ENCODE measurements at places on chromosomes 12 and 14.

GRCh38 chr12:67299926-67300325, 30.8 kb downstream of the CAND1 start:
- no peak for DNase-seq

DNA sequence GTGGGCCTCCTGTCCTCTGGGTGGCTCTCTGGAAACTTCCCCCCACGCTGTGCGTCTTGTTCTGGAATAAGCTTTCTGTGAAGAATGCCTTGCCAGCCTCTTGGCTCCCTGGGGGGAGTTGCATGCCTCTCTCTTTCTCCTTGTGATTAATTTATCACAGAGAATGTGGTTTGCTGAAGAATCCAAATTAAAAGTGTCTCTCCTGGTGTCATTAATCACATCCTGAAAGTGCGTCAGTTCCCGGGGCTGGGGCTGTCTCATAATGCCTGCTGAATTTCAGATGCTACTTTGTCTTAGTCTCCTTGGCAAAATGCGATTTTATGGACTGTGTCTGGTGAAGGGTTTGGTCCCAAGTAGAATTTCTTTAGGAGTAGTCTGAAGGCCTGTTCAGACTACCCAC, 787.7 kb upstream of the TMEM132C start:
- DNase-seq, result no peak

DNA sequence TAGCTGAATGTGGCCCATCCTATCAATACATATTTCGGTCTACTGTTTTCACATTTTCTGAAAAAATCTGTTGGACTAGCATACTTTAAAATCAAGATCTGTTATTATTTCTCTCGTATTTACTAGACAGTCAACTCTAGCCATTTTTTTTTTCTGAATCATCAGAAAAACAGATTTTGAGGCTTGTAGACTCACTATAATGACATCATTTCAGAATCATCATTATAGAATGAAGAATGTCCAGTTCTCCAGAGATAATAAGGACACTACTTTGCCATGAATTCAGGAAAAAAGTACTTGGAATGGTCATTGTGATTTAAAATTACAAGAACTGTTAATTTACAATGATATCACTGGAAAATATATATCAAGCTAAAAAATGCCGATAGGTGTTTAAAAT, 589.8 kb downstream of the KCNH5 start:
- no peak for DNase-seq

GRCh38 chr12:42031847-42032564, 112.7 kb downstream of the GXYLT1 start:
- DNase-seq, result no peak

DNA sequence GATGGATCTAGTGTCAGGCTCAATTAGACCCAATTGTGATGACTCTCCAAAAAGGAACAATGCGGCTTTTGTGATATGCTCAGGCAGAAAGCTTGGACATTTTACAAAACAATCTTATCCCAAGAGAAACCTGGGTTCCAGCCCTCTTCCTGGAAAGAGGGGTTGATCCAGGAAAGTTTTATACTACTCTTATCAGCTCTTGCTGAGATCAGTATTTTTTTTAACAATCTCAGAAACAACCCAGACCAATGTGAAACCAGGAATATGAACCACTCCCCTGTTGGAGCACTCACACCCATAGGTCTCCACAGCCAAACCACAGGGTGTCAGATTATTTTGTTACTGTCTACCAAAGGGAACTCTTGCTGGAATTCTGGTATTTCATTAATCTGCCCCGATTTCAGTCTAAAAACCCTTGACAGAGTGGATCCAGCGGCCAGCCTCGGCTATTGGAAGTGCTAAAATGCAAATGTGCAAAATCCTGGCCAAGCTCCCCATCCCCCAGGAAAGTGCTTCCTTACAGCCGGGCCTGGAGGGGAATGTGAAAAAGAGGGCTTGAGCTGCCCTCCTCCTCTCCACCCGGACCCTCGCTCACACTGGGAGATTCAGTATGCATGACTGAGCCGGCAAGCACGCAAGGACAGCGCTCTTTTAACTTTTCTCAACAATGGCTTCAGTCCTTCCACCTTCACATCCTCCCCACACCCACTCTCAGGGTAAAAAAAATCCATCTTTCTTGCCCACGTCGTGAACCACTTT, 4.0 kb downstream of the FBXL14 start:
- DNase-seq, result no peak

GRCh38 chr12:3882896-3883564, 9.8 kb upstream of the PARP11 start:
- DNase-seq, result no peak

DNA sequence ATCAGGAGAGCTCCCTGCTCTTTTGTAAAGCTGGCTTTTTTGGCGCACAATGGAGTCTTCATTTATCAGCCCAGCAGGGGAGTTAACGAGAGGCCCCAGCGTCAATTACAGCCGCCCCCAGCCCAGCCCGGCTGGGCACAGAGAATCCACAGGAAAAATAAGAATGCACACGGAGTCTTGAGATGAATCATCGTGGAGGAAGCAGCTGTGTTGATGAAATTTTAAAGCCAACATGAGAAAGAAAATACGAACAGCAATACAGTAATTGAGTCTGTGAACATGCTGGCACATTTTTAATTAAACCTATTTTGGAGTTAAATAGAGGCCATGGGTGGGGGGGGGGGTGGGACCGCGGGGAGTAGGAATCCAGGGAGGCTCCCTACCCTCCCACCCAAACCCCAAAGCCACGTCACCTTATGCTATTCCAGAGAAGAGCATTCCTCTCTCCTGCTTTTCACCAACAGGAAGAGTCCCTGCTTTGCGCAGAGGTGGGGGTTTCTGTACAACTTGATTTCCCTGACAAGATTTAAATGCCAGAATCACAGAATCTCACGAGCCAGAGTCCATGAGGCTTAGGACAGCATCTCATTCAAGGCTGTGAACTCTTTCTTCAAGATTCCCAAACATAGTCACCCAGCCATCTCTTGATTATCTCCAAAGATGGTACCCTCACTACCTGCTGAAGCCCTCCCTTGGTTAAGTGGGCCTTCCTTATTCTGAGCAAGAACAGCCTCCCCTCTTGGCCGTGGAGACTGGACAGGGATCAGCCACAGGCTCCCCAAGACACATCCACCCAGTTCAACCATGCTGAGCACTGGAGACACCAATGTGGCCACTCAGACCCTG, 50.3 kb downstream of the CCNK start:
- no peak for DNase-seq

DNA sequence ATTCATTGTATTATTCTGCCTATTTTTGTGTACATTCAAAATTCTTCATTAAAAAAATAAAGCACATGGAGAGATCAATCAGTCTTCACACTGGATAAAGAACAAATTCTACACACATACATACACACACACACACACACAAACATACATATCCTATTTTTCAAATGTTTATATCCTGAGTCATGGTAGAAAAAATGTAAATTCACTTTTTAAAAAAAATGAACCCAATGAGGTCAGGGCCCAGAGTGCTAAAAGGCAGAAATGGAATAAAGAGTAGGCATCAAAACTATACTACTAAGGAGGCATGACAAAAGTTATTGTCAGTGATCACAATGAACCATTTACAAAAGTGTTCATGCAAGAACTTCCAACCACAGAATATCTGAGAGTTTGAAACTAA, 17.3 kb downstream of the GALC start:
- no peak for DNase-seq

DNA sequence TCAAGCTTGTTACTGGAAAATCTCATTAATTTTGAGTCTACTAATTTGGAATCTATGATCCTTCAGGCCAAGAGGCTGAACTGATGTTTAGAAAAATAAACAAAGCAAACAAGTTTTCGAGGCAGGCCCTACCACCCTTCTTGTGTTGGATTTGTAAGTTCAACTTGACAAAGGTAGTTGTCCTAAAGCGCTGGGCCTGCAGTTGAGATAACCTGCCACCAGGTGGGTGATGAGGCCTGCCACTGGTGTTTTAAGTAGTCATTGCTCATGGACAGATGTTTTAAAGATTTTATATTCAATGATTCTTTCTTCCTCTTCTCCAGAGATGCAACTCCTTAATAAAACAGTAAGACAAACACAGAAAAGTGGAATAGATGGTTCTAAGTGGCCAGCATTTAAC, 19.4 kb downstream of the ACVRL1 start:
- peak; percentile 81 for DNase-seq

DNA sequence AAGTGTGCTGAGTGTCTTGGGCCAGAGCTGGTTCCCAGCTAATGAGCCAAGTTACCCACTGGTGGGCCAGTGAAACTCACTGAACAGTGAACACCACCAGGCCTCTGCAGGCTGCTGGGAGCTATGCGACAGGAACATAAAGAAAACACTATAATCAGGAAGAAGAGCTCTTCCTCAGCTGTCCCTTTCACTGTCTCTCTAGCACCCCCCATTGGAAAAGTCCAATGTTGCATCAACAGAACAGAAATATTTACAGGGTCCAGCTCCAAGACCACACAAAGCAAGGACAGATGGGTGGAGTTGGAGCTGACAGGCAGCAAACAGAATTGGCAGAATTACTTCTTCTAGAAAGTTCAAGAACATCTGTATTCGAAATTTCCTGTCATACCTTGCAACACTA, 903.6 kb upstream of the TMEM132C start:
- DNase-seq, result no peak

GRCh38 chr14:95410838-95411237, 91.1 kb upstream of the CLMN start:
- DNase-seq, result no peak

DNA sequence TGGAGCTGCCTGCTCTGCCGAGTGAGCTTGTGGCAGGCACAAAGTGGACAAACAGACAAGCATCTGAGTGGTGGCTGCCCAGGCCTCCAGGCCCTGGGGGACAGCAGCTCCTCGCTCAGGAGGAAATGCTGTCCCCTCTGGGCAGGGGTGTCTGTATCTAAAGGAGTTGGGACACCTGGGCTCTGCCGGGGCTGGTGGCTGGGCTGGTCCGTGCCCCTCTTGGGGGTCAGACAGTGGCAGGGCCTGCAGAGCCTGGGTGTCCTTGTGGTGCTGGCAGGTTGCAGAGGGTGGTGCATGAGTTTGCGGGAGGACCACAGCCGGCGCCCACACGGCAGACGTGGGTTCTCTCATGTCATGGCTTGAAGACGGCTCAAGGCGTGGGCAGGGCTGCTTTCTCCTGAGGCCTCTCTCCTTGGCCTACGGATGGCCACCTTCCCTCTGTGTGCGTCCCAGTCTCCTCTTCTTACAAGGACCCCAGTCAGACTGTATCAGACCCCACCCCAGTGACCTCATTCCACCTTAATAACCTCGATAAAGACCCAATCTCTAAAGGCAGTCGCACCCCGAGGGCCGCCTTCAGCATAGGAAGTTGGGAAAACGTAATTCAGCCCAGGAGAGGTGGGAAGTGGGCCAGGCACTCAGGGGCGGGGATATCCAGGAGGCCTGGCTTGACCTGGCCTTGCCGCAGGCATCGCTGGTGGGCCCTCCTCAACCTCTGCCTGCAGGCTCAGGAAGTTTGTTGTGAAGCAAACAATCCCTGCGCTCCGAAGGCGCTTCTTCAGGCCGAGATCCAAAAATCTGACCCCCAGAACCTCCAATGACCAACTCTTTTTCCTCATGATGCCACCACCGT, 110.0 kb downstream of the KIF26A start:
- peak; percentile 43 for DNase-seq

DNA sequence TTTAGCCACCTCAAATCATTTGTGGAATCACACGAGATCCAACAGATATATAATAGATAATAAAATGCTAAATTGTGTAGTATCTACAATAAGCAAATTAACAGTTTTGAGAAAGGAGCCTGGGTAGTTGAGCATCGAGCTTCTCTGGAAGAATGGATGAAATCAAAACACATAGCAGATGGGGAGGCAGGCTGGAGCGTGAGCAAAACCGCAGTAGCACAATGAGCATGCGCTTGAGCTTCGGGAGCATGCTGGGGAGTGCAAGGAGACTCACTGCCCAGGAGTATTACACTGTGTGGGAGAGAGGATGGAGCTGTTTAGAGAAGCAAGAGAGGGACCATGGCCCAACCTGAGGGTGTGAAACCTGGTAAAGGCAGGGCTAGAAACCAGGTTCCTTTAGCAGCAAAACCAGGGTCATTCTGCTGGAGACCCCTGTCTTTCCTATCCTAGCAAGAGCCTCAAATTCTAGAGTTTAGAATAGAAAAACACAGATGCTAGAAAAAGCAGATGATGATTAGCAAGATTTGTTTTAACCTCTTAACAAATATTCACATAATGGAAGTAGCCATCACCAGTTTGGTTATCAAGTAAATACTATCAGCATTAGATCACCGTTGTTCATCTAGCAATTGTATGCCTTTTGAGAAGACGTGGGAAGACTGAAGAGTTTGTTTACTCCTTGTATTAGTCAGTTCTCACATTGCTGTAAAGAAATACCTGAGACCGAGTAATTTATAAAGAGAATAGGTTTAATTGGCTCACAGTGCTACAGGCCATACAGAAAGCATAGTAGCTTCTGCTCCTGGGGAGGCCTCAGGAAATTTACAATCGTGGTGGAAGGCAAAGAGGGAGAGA, 484.8 kb downstream of the EGLN3 start:
- no peak for DNase-seq

DNA sequence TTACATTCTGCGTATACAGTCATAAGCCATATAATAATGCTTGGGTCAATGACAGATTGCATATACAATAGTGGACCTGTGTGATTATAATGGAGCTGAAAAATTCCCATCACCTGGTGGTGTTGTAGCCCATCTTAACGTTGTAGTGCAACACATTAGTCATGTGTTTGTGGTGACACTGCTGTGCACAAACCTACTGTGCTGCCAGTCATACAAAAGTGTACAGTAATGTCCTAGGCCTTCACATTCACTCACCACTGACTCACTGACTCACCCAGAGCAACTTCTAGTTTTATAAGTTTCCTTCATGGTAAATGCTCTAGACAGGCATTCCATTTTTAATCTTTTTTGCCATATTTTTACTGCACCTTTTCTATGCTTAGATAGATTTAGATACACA, 194.8 kb upstream of the SEL1L start:
- DNase-seq, result no peak

- no peak for DNase-seq
Observed at GRCh38 chr12:16984484-16984883, 378.5 kb upstream of the LMO3 start.

- no peak for DNase-seq
Observed at GRCh38 chr12:112738531-112738930, 53.0 kb upstream of the RPH3A start.

GRCh38 chr12:132024758-132025157, 75.0 kb downstream of the EP400 start:
- DNase-seq, result peak; percentile 24

GRCh38 chr12:94650143-94651056, at the start of gene TMCC3:
Gene TMCC3 (minus strand): TSS chr12:94650557. CDS start chr12:94650430, 127 bp downstream.
- peak; percentile 64 for DNase-seq

GRCh38 chr12:22333186-22333712, 1.3 kb downstream of the ST8SIA1 start:
- peak; percentile 67 for DNase-seq

- DNase-seq, result no peak
Observed at GRCh38 chr14:46653031-46653755, 1.6 kb upstream of the RPL10L start.

All from activated effector memory CD4-positive, alpha-beta T cell treated with anti-CD3 and anti-CD28 coated beads, Interleukin-2, amount 50 U/mL, for 16 hours (primary cell).